ENCODE measurements at places on chromosomes 13 and 19. TPM values are rescaled to one million over a fixed set of nuclear protein-coding genes. Genes with fewer than 3 reads are reported as not detected.

DNA sequence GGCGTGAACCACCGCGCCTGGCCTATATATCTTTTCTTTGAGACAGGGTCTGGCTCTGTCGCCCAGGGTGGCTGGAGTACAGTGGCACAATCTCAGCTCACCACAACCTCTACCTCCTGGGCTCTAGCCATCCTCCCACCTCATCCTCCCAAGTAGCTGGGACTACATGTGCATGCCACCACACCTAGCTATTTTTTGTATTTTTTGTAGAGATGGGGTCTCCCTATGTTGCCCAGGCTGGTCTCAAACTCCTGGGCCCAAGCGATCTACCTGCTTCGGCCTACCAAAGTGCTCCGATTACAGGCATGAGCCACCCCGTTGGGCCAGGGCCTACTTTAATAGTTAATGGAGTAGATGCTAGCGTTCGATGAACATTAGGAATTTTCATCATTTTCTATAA is 3.4 kb downstream of the TNPO2 start:
- no peak for DNase-seq

The LMTK3 gene
- total RNA-seq = not detected

- no peak for DNase-seq
Measured at GRCh38 chr13:24725379-24725778, 38.6 kb upstream of the RNF17 start.

- DNase-seq = no peak
Measured at GRCh38 chr19:10321874-10322835, 6.3 kb upstream of the FDX2 start.

The PLVAP gene
- not detected for total RNA-seq

The CALR3 gene
- total RNA-seq = not detected

DNA sequence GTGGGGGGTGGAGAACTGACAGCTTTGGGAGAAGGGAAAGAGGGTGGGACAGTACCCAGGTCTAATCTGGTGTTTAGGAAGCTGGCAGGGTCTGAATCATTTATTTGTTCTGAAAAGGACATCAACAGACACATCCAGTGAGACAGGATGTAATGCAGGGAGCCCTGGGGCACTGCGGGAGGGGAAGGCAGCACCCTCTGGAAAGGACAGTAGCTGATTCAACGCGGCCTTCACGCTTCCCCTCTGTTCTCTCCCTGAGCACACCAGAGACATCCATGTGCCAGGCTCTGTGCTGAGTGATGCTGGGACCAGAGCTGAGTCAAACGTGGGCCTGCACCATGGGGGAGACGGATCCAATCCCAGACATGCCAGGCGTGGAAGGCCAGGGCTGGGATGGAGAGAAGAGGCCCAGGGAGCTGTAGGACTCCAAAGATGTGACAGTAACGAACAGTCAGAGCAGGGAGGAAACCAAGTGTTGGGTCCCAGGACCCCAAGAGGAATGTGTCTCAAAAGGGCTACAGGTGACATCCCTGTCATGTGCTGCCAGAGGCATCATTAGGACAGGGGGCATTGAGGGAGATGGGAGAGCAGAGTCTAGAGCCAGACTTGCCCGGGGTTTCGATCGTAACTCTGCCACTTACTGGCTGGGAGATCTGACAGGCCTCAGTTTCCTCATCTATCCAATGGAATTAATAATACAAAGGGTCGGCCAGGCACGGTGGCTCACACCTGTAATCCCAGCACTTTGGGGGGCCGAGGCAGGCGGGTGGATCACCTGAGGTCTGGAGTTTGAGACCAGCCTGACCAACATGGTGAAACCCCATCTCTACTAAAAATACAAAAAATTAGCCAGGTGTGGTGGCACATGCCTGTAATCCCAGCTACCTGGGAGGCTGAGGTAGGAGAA is 1.7 kb downstream of the ETFB start:
- DNase-seq = peak; percentile 74

The KLK2 gene
- not detected for total RNA-seq

The TUBB4A gene
- total RNA-seq = not detected

The DAZAP1 gene
- 97.6 TPM for total RNA-seq

The ZNF763 gene
- 2.4 TPM for total RNA-seq

- no peak for DNase-seq
Measured at GRCh38 chr13:70255406-70255991, 147.2 kb upstream of the KLHL1 start.

DNA sequence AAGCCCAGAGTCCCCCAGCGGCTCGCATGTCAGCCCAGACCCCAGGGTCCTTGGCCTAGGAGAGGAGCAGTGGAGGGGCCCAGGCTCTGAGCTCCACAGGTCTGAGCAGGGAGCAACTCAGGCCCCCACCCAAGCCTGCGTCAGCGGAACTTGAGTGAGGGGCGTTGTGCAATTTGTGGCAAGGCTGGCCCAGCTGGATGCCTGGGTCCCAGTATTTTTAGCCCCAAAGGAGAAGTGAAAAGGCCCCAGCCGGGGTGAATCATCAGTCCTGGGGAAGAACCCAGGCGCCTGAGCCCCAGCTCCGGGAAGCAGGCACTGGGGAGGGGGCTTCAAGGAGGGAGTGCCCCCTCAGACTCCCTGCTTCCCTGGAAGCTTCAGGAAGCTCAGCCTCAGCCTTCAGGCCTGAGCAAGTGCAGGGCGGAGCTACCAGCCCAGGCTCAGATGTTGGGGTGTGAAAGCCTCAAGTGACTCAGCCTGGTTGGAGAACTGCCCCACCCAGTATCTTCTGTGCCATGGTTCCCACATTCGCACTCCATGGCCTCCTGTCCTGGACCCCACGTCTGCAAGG is 7.2 kb downstream of the MED29 start:
- peak; percentile 81 for DNase-seq

DNA sequence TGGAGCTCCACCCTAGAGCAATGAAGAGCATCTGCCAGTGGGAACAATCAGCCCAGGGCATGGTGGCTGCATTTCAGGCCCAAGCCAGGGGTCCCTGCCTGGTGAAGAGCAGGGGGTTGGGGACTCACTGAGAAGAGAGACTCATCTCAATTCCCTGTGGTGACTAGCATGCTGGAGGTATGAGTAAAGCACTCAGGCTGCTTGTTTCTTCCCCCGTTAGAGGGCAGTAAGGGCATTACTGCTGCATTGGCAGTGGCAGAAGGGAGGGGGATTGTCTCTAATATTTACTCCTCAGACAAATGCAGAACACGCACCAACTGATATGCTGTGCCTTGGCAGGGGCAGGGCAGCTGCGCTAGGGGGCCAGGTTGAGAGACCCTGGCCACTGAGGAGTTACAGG is 329.1 kb downstream of the SLITRK5 start:
- DNase-seq = no peak

DNA sequence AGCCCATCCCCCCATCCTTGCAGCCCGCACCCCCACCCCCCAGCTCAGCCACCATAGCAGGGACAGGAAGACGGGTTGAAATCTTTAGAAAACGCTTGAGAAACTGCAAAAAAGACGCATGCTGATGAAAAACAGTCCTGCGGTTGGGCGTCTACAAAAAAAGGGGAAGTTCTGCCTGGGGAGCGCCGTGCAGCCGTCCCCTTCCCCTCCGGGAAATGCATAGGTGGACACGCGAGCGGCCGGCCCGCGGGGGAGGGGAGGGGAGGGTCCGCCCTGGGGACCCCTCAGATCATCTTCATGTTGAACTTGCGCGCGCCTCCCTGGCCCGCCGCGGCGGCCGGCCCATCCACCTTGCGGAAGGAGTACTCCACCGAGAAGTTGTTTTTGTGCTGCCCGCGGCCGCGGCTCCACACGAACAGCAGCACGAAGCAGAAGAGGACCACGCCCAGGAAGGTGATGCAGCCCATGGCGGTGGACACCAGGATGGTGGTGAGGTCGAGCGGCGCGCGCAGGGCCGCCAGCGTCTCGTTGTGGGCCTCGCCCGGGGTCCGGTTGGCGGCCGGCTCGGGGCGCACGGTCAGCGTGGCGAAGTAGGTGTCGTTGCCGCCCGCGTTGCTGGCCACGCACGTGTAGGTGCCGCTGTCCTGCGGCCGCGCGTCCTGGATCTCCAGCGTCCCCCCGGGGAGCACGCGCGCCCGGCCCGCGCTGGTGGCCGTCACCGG is 7.9 kb upstream of the PEAK3 start:
- no peak for DNase-seq

The SHISA2 gene
- total RNA-seq = 0.44 TPM

The RFPL4AL1 gene
- total RNA-seq = not detected

- DNase-seq = no peak
Measured at GRCh38 chr13:110830800-110831371, 84.0 kb downstream of the ANKRD10 start.

GRCh38 chr13:111117289-111117688 is 2.2 kb downstream of the ARHGEF7 start:
- DNase-seq = no peak

DNA sequence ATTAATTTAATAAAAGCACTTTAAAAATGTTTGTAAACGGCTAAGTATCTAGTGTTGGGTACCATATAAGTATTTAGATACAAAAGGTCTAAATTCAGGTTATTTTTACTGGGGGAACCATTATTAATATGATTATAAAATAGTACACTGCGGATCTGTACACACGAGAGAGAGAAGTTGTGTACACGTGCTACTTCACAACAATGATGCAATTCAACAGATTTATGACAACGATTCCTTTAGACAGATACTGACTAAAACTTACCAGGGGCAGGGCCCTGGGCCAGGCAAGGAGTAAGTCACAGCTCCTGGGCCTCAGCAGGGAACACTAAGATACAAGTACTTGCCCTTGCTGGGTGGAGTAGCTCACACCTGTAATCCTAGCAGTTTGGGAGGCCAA is 29.1 kb upstream of the TPTE2 start:
- DNase-seq = no peak

The HIPK4 gene
- total RNA-seq = 0.02 TPM

The FUT2 gene
- not detected for total RNA-seq
